Mesothelial cell of epicardium (in vitro differentiated cells): ENCODE measurements at places on chromosomes 1 and 21. TPM values are rescaled to one million over a fixed set of nuclear protein-coding genes. Genes with fewer than 3 reads are reported as not detected.

DNA sequence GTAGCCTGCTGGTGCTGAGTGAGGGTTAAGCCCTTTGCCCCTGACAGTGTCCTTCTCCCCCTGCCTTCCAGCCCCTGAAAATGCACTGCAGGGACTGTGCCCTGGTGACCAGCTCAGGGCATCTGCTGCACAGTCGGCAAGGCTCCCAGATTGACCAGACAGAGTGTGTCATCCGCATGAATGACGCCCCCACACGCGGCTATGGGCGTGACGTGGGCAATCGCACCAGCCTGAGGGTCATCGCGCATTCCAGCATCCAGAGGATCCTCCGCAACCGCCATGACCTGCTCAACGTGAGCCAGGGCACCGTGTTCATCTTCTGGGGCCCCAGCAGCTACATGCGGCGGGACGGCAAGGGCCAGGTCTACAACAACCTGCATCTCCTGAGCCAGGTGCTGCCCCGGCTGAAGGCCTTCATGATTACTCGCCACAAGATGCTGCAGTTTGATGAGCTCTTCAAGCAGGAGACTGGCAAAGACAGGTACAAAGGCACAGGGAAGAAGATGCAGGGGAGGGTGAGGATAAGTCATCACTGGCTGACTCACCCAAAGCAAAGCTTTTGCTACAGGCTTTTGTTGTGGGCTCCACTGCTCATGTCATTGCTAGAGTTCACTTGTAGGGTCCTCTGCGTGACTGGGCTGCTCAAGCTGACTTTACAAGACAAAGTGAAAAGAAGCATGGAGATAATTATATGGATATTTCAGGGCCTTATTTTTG, 174.9 kb downstream of the PIGK start:
- DNase-seq, result no peak
- H3K27ac ChIP-seq, result no peak overlapping the region
- peaks cover 12% of the 10 kb centered on the region for H3K27me3 ChIP-seq
- H3K4me1 ChIP-seq, result no peaks in the 10 kb centered on the region

GRCh38 chr21:17343055-17343454, 169.8 kb upstream of the CXADR start:
- H3K4me3 ChIP-seq, result no peak overlapping the region
- H3K4me1 ChIP-seq, result no peaks in the 10 kb centered on the region
- no peaks in the 10 kb centered on the region for H3K36me3 ChIP-seq

GRCh38 chr1:119475866-119476439, 31.1 kb upstream of the HSD3B1 start:
- H3K27ac ChIP-seq, result no peak overlapping the region
- DNase-seq, result peak; percentile 70
- H3K36me3 ChIP-seq, result no peaks in the 10 kb centered on the region
- H3K4me1 ChIP-seq, result peaks cover 2% of the 10 kb centered on the region
- peaks cover 6% of the 10 kb centered on the region for H3K27me3 ChIP-seq

The FOXD3 gene
- total RNA-seq, result not detected in 3 replicates

DNA sequence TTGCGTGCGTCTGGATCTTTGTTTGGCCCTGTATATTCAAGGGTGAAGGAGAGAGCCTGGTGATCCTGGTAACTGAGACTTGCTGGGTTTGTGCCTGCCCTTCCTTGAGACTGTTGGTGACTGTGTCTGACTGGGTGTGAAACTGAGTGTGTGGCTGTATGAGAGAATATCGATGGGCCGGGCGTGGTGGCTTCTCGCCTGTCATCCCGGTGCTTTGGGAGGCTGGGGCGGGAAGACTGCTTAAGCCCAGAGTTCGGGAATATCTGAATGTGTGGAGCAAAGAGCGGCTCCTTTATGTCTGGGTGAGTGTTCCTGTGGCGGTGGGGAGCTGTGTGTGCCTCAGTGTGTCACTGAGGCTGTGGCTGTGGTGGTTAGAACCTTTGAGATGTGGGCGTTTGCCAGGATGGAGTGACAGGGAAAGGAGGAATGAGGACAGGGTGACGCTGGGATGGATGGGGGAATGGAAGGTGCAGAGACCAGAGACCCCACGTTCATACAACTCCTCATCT, 2.7 kb upstream of the MARCKSL1 start:
- no peak overlapping the region for H3K27ac ChIP-seq
- peak overlapping the region; percentile 7 for H3K4me3 ChIP-seq

The COL24A1 gene
- total RNA-seq, result 2.7 to 3.5 TPM (median 2.9 TPM) in 3 replicates
